Thyroid gland (tissue), 4 donors: ENCODE measurements at places on chromosomes 6 and 20.

DNA sequence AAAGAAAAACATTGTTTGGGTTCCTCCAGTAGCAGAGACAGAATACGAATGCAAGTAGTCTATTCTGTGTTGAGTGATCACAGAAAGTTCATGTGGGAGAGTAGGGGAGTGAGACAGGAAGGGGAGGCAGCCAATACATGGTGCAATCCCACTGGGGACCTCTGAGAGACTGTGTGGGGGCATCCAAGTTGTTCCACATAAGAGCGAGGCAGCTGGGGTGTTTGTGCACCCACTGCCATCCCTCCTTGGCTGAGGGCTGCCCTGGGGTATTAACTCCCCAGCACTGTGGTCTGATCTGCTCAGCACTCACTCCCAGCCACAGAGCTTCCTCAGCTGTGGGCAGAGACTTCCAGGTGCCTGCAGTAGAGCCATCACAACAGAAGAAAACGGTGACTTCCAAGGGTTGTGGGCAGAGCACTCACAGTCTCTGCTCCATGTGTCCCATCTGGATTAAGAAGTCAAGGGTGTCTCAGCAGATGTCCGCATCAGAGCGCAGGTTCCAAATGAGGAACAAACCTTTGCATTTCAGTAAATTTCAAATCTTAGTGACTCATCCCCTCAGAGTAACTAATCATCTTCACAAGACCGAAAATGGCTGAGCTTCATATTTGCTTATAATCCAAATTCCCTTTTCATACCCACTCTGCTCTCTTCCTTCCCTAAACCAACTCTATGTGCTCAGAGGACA lies 101.9 kb upstream of the NAA20 start:
- no peak for DNase-seq

DNA sequence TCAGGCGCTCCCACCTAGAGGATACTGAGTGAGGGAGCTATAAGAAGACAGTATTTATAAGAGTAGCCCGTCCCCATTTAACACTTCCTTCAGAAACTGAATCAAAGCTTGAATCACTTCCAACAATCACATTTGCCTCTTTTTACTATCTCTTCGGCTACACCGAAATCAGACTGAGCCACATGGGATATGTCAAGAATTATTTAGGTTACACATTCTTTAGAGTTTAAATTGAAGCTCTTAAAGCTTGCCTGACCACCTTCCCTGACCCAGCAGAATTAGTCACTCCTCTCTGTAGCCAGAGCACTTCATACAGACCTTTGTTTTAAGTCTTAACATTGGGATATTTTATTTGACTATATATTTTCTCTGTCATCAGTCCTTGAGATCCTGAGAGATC lies 163.7 kb downstream of the MAFB start:
- DNase-seq, result no peak

- DNase-seq, result peak; percentile 95
These were observed at the start of gene UST for GRCh38 chr6:148746363-148747144. Gene UST, plus strand, starts transcription at chr6:148747030. Its CDS starts 401 bp downstream, at chr6:148747431.

- DNase-seq, result no peak
These were observed 73.0 kb downstream of the TIAM2 start for GRCh38 chr6:155067956-155068615.

DNA sequence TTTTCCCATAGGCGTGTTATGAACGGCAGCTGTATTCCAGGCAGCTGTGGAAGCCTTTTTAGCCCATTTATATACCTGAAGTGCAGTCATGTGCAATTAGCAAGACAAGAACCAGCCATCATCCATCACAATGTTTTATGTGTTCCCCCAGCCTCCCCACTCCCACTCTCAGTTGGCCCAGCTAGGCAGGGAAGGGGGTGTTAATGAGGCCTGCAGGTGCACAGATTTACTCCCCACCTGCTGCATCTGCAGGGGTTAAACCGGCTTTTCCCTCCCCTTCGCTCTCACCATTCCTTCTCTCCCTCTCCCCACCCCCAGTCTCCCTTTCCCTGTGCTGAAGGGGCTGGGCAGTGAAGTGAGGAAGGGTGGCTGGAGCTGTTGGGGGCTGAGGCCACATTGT lies 149.8 kb upstream of the AKAP12 start:
- DNase-seq, result no peak

DNA sequence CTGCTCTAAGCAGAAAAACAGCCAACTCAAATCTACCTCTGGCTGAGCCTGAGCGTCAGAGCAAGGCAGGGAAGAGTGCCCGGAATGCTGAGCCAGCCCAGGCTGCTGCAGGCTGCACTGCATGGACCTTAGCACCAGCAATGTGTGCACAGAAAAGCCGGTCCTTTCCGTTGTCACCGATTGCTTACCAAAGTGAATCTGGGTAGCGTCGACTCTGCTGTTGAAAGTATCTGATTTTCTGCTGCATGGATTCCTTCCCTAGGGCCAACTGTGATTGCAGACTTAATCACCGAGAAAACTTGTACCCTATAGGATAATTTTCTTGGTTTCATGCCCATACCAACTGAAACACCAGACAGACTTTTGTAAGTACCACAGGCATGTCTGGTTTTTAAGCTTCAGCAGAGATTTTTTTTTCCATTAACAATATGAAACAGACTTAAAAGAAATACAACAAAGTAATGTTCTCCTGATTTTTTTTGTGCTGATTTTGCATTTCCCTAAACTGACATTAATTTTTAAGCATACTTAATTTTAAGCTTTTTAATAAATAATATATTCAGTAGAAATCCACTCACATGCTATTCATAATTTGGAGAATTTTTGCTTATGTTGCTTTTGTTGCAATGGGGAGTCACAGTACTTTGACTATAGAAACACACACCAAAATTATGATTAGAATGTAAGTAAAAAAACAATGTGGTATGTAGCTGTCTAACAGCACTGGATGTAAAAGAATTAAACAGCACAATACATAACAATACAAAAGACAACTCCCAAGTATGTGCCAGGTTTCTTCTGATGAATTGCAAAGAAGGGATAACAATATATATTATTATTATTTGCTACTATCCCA lies 218.0 kb downstream of the THBS2 start:
- no peak for DNase-seq

GRCh38 chr6:41200296-41200900 lies 551 bp downstream of the TREML2 start:
- no peak for DNase-seq

DNA sequence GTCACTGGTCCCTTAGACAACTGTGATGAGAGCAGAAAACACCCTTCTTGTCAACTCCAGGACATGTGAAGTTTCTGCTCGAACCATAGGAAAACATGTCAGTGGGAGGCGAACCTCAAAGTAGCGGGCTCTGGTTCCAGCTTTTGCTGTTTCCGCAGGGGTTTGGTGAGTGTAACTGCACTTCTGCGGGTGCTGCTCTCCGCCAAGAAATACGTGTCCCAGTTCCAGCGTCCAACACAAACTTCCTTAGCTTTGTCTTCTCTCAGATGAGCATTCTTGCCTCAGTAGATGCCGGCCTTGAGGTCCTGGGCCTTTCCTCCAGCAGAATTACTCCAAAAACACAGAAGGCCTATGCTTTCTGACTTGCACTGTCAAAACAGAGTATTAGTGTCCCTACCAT lies 156.3 kb downstream of the FNDC1 start:
- no peak for DNase-seq

- no peak for DNase-seq
These were observed 186.2 kb downstream of the CDH26 start for GRCh38 chr20:60144404-60144803.

DNA sequence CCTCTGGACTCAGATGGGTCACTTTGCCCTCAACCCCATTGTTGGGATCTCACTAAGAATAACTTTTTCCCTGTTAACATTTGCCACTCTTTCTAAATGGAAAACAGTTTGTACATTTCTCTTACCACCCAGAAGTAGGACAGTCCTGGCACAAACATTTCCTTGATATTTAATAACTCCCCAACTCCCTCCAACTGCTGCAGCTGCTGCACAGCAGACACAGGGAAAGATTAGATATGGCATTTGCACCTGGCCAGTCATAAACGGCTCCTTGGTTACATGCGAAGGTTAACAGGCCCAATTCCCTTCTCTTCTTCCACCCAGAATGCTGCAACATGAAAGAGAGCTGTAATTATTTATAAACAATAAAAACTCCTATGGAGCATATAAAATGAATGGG lies 55.9 kb upstream of the SOX4 start:
- DNase-seq, result no peak

DNA sequence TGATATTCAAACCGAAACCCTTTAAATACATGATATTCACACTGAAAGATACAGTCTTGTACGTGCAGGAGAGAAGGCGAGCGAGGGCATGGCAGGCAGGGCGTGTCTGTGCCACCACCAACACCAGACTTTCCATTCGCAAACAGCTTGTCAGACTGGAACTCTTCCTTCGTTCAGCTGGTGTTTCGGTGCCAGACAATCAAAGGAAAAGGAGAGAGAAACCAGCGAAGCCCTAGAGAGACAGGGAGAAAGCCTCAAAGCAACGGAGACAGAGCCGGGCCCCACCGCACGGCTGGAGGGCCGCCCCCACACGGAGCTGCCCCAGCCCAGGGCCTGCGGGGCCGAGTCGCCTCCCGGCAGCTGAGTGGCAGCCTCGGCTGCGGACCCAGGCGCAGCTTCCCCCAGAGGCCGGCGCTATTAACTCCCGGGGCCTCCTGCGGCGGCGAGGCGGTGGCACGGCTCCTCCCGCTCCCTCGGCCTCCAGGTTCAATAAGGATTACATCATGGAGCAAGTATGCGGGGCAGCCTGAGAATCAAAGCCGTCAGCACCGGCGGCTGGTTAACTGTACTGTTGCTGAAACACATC lies 32.1 kb upstream of the NR2E1 start:
- DNase-seq, result peak; percentile 68

GRCh38 chr20:48794360-48794759 lies 33.4 kb downstream of the PREX1 start:
- no peak for DNase-seq

- no peak for DNase-seq
These were observed 54.3 kb downstream of the NUS1 start for GRCh38 chr6:117729613-117730012.

DNA sequence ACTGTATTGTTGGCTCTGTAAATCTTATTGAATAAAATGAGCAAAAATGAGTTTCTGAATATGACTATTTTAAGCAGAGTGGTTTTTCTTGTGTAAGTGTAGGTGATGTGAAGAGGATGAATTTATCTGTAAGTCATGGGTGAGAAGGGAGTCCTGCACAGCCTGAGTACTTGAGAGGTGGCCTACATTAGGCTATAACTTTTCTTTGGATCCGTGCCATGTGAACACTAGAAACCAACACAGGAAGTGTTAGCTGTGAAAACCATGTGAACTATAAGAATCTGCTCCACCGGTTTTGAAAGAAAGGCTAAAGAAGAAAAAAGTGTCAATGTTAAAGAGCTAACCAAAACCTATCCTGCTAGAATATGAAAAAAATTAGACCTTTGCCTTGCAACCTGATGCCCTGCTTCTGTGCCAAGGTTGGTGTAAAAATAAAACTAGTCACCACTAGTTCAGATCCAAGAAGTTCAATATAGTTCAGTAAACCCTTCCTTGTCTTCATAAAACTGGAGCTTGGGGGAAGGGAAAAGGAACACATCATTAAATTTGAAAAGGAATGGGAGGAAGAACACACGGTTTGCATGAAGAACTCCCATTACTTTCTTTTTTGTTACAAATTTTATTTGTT lies 21.3 kb downstream of the PLCB1 start:
- DNase-seq, result no peak

DNA sequence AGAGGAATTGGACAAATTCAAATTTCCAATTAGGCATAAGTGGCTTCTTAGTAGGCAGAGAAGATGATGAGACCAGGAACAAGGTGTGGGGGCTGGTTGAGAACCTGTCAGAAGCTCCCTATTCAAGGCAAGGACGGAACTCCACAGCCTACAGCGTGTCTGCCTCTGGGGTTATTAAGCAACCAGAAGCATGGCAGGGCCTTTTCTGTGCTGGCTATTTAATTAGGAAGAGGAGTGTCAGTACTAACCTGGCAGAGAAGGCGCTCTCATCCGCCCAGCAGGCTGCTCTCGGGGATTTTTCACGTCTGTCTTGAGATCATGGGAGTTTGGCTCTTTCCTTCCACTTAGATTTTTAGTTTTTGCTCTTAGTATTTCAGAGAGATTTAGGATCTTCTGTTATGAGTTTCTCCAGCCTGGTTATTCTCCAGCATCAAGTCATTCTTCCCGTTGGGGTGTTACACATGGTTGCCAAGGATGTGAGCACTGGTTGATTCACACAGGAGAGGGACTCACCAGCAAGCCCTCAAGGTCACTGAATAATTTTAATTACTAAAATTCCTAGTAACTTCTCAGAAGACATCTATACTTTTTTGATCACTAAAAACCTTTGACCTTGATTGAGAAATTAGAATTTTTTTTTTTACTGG lies 23.9 kb downstream of the ADTRP start:
- no peak for DNase-seq

GRCh38 chr6:44224029-44224964 lies 902 bp downstream of the SLC29A1 start:
- DNase-seq, result no peak

DNA sequence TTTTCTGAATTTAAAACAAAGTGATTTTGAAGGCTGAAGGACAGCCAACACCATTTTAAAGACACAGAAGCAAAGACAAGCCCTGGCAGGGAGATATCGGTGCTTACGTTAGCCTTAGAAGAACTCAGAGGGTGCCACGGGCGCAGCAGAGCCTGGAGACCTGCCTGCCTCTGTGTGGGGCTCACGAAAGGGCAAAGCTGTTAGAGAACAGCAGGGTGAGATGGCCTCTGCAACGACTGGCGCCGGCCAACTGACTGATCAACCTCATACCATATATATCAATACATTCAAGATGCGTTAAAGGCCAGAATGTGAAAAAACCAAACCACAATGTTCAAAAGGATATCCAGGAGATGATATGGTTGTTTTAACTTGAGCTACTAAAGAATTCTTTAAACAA lies 151.0 kb upstream of the RPS6KA2 start:
- DNase-seq, result no peak
